ENCODE measurements at places on chromosomes 6 and 20.
A peak's percentile ranks its signal among the peaks of the same experiment; 100 is the strongest.

DNA sequence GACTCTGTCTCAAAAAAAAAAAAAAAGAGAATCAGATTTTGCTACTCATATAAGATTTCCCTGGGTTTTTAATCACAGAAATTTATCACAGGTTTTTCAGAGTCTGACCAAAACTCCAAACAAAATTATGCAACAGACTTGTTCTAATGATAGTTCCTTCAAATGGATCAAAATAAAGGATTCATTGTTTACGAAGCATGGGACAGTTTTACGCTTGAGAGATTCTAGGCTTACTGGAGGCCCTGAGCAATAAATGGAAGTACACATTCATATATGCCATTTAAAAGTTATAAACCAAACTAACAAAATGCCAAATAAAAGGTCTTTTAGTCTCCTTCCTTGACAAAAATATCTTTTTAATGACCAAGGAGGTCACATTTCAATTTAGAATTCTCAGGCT is 245.1 kb upstream of the KCNQ5 start:
- no peak for DNase-seq

DNA sequence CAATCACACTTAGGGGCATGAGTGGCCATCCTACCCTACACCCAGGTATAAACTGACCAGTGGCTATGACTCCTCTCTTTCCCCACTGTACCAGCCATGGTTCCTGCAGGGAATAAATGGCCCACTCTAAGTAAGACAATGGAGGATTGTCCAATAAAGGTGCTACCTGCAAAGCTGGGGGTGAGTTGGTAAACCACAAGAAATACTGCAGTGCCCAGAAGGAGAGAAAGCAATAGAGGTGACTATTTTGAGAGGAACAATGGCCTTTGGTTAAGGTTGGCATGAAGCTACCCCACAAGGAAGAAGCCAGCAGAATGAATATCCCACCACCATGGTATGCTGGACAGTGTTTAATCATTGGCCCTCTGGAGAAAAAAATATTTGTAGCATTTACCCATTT is 233.3 kb upstream of the ECI2 start:
- no peak for DNase-seq

DNA sequence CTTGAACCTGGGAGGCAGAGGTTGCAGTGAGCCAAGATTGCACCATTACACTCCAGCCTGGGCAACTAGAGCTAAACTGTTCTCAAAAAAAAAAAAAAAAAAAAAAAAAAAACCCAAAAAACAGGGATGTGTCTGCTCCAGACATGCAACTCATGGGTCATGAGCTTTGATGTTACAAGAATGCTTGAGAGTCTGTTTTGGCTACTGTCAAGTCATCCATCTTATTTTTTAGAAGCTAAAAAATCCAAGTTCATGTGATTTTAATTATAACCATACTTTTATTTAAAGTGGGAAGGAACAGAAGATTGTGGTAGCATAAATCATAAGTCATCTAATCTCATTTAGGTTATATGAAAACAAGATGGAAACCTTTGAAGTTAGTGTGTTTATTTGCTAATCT is 120.6 kb downstream of the PDE7B start:
- DNase-seq = no peak

GRCh38 chr6:37298958-37299357 is 41.0 kb upstream of the TMEM217 start:
- DNase-seq = no peak

DNA sequence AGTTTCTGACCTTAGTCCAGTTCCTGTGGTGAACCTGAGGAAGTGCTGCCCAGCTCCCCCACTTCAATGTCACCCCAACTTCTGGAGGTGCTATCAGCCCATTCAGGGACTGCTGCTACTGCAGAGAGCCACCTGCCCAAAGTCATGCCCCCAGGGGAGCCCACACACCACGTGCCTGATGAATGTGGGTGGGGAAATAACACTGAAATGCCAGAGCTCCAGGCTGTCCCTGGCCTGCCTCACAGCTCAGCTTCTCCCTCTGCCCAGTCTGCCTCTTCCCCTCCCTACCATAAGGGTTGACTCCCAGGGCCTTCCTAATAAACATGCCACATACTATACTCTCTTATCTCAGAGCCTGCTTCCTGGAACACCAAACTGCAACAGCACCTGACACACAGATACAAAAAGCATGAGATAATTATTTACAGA is 276.4 kb upstream of the MOCS1 start:
- DNase-seq = peak; percentile 61

DNA sequence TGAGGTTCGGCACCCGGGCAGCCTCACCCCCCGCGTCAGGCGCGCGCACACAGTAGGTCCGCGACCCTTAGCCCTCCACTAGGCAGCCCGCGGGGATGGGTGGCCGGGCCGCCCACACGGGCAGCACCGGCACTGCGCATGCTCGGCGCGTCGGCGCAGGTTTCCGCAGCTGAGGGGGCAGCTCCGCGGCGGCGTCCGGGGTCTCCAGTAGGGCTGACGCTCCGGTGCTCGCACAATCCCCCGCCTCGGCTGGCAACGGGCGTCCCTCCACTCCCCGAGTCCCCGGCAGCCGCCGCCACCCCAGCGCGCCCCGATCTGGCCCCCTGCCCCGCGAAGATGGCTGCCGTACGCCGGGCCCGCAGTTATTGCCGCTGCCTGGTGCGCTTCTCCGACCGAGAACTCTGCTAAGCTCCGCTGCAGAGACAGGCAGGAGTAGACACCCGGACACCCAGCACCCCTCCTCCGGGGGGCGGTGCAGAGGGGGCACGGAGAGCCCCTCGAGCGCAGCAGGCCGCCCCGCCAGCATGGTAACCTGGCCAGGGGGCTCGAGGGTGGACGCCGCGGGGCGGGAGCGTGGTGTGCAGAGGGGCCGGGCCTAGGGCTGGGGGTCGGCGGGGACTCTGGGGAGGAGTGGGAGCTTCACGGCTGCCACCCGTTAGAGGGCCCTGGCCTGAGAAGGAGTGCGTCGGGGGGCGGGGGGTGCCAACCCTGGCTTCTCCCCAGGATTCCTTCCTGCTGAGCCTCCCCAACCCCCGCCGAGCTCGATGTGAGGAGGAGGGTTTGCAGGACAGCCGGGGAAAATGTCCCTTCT is at the start of gene FBXO9:
Gene FBXO9 (plus strand): TSS at position 139 of the 811 bp plus-strand sequence. CDS start 386 bp downstream, at position 525.
- no peak for DNase-seq

DNA sequence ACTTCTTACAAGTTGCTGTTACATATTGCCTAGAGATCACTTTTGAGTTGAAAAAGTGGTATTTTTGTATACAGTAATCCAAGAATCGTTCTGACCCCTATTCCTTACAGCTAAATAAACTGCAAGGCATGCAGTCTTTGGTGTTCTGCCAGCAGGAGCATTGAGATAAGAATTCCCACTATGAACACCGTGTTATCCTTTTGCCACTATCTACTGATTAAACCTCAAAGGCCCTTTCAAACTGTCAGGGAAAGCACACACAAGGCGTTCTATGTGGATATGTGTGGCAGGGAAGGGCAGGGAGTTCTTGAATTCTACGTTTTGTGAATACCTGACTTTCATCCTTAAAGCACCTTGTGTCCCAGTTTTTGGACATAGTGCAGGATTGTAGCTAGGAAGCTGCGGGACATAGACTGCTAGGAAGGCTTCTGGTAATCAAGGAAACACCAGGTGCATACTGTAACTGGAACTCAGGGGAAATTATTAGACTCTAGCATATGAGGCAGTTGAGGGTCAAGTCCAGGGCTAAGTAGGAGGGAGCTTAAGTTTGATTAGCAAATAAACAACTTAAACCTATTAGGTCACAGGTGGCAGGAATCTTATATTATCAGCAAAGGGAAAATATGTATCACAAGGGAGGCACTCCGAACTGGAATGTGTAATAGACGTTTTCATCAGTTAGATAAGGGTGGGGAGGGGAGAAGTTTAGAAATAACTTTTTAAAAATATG is 506.6 kb downstream of the RNF144B start:
- DNase-seq = no peak

DNA sequence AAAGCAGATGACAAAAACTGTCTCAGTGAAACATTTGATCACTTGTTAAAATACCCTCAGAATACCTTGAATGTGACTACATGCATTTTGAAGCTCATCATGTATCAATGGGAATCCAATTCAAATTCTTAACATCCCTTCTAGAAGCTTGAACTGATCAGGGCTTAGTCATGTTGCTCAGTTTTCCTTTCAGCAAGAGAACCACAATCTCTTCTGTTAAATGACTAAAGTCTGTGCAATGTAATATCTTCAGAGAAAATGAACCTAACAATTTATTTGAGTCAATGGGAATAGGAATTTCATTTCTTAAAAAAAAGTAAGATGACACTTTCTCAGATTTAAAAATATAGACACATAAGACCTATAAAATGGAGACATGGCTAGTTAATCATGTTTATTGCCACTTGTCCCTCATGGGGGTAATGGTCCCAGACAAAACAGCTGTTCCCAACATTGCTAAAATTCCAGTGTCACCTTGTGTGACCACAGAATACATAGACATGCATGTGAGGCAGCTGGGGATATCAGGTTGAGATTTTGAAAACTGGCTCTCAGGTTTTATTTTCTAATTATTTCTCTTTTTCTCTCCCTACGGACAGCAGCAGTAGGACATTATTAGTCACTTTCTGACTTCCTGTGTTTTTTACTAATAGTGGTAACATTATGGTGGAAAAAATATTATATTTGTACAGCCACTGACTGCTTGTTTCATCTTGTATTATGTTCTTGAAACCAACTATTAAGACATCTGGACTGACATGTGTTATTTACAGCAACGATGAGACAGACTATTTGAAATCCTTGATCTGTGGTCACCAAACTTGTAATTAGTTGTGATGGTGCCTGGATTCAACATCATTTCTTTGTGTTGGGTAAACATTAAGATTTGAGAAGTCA is 192.5 kb downstream of the COL9A1 start:
- DNase-seq = no peak

DNA sequence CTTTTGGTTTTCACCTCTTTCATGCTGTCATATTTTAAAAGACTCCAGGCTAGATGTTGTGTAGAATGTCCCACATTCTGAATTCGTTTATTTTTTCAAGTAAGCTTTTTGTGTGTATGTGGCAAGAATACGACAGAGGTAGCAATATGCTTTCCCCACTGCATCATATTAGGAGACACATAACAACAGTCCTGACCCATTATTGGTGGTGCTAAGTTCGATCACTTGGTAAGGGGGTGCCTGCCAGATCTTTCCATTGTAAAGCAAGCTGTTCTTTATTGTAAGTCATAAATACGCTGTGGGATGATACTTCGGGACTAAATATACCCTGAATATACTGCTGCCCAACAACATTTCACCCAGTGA is 588 bp upstream of the NCOA3 start:
- no peak for DNase-seq

DNA sequence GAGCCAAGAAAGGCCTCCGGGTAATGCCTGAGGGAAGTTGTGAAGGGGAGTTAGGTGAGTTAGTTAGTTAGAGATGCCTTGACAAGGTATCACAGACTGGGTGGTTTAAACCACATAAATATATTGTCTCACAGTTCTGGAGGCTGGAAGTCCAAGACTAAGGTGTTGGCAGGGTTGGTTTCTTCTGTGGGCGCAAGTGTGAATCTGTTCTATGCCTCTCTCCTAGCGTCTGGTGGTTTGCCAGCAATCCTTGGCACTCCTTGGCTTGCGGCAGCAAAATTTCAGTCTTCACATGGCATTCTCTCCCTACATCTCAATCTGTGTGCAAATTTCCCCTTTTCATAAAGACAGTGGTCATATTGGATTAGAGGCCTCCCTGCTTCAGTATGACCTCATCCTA is 29.7 kb upstream of the RANBP9 start:
- no peak for DNase-seq

GRCh38 chr6:132165677-132166076 is 214.5 kb upstream of the CCN2 start:
- DNase-seq = no peak

DNA sequence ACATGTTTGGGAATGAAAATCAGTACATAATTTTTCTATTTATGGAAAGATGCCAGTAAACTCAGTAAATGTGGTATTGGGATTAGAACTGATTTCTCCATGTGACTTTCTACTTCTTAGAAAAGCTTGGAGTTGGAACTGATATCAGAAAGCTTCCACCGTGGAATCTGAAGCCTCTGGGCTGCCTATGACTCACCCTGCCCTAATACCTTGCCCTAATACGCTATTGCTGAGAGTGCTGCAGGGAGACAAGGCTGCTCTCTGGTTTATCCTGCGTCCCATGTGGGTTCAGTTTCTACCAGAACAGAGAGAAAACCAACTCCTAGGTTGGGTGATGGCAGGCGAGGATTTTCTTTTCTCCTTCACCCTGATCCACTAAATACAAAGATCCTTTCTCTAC is 3.3 kb upstream of the STMND1 start:
- peak; percentile 30 for DNase-seq

DNA sequence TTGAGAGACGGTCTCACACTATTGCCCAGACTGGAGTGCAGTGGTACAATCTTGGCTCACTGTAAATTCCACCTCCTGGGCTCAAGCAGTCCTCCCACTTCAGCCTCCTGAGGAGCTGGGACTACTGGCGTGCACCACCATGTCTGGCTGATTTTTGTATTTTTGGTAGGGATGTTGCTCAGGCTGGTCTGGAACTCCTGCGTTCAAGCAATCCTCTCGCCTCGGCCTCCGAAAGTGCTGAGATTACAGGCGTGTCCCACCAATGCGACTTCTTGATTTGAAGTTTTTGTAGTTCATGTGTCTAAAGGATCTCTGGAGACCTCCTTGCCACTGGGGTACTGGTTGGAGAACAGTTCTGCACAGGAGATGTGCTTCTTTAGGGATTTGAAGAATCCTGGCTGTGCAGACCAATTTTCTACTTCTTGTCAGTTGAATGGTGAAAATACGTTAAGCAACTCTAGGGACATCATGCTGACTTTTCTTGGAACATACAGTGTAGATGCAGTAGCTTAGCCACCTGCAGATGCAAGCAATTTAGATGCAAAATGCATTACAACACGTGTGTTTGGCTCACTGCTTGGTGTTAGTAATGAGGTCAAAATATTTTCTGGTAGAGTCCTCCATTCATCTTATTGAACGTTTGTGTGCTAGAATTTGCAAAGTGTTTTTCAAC is 28.2 kb downstream of the SYTL3 start:
- no peak for DNase-seq

- DNase-seq = no peak
These were observed 118.0 kb upstream of the PRND start for GRCh38 chr20:4603724-4604123.

- peak; percentile 33 for DNase-seq
These were observed 85.7 kb upstream of the NEDD9 start for GRCh38 chr6:11317885-11318771.

All from ELF-1 (cell line).